ENCODE measurements at places on chromosomes 7 and 10.

DNA sequence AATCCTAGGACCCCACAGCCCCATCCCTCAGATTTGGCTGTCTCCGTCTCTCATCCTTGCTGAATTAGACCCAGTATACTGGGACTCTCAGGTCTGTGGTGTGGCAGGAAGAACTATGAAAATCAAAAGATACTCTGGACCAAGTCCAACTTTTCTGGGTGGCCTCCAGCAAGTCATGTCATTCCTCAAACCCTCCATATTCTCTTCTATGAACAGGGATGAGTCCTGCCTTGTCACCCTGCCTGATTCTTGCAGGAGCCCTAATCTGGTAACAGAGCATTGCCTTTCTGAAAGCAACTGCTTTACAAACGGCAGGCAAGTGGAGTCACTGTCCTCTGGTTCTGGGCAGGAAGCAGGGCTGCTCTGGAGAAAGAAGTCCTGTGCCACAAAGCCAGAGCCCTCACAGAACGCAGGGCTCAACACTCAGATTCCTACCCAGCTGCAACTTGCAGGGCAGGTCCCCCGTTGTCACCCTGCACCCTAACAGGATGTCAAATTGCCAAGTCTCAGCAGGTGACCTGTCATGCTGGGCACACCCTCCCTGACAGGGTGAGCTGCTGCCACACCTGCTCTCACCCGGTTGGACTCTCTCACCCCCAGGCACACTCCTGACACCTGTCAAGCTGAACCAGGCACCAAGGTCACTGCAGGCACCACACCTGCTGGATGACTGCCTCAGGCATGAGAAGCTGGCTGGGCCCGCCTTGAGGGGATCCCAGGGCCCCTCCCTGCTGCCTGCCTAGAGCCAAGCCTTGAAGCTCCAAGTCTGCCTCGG is 227.7 kb downstream of the KCNMA1 start:
- DNase-seq: no peak

GRCh38 chr7:39656415-39656814 is 33.0 kb downstream of the RALA start:
- no peak for DNase-seq

DNA sequence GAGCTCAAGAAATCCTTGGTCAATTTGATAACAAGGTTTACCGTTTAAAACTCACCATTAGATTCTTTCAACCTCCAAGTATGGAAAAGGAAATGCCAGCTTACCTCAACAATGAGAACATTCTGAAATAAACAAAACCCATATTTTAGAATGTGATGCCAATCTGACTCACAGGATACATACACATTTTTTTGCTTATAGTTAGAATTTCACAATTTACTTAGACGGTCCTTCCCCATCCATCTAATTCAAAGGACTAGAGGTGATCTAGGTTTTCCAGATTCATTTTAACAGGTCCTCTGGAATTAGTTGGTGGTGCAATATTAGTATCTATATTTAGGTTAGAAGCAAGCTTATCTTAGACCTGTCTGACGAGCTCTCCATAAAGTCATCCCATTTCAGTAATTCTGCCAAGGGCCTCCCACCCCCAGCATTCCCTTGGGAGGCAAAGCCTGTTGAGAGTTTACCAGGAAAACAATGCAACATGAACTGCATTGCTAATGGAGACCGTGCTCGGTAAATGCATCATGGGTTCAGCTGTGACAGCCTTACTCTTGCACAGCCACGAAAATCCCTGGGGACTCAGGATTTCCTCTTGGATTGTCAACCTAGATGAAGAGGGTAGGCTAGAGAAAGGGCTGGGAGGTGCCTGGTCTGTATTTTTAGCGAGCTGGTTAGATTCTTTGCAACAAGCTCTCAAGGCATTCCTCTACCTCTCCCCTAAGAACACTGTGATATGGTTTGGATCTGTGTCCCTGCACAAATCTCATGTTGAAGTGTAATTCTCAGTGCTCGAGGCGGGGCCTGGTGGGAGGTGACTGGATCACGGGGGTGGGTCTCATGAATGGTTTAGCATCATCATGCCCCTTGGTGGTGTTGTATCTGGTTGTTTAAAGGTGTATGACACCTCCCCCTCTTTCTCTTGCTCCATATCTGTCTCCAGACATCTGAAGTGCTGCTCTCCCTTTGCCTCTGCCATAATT is 93.8 kb downstream of the PRTFDC1 start:
- no peak for DNase-seq

- DNase-seq: peak; percentile 11
Observed at GRCh38 chr7:44071726-44072363, 6.5 kb upstream of the PGAM2 start.

- peak; percentile 83 for DNase-seq
Observed at GRCh38 chr7:100584683-100585510, 1.0 kb downstream of the LRCH4 start.

DNA sequence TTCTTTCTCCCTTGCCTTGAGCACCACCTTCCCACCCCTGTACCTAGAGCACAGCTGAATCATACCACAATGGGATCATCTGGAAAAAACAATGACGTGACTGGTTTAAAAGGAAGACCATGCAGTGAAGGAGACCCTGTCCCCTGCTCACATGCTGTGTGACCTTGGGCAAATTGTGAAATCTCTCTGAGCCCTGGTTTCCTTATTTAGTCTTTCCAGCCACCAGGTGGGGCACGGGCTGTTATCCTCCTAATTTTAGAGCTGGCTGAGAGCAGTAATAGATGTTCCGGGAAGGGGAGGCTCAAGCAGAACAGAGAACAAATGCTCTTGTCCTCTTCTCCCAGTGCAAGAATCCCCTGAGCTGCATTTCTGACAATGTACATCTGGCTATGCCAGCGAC is 198.3 kb downstream of the RPS24 start:
- peak; percentile 82 for DNase-seq

DNA sequence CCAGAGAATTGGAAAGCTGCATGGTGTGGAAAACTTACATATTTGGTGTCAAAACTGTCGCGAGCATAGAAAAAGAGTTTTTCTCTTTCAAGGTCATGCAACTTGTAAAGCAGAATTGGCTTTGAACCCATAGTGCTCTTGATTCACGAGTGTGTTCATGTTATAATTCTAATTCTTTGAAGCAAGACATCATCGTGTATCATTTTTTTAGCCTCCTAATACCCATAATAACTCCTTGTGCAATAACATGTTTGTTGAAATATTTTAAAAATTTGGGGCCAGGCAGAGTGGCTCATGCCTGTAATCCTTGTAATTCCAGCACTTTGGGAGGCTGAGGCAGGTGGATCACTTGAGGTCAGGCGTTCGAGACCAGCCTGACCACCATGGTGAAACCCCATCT is 4.2 kb downstream of the CCL24 start:
- DNase-seq: no peak

GRCh38 chr7:41729059-41729458 is 26.2 kb upstream of the INHBA start:
- DNase-seq: no peak

- no peak for DNase-seq
Observed at GRCh38 chr10:131134651-131135050, 176.9 kb downstream of the TCERG1L start.

GRCh38 chr7:104366390-104366789 is 38.0 kb downstream of the LHFPL3 start:
- DNase-seq: no peak

GRCh38 chr7:151437159-151437553 is 2.8 kb downstream of the CRYGN start:
- DNase-seq: no peak

- no peak for DNase-seq
Observed at GRCh38 chr10:75525067-75525466, 93.6 kb downstream of the LRMDA start.

- DNase-seq: no peak
Observed at GRCh38 chr10:76711222-76711997, 926.2 kb downstream of the KCNMA1 start.

DNA sequence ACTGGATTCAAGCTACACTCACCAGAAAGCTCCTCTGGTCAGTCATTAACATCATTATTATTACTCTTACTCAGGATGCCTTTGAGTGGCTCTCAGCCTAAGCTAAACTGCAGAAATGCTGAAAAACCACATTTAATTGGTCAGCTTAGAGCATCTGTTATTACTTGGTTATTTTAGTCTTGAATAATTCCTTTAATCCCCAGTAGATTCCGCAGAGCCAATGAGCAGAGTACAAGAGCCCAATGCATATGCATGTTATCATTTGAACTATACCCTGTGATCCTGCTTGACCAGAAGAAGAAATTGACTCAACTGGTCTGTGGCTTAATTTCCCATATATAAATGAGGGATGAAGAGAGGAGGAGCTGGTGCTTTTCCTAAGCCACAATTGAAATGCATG is 417.6 kb upstream of the C7orf33 start:
- no peak for DNase-seq

- no peak for DNase-seq
Observed at GRCh38 chr10:30986053-30986555, 45.6 kb downstream of the ZNF438 start.

- no peak for DNase-seq
Observed at GRCh38 chr7:118169146-118169545, 14.8 kb upstream of the LSM8 start.

GRCh38 chr7:112083776-112084355 is 122.3 kb downstream of the DOCK4 start:
- no peak for DNase-seq

- peak; percentile 39 for DNase-seq
Observed at GRCh38 chr7:66055321-66055956, 20.2 kb upstream of the ASL start.

Data from adrenal gland (tissue), 19 donors.